ENCODE measurements at places on chromosomes 4 and X.

DNA sequence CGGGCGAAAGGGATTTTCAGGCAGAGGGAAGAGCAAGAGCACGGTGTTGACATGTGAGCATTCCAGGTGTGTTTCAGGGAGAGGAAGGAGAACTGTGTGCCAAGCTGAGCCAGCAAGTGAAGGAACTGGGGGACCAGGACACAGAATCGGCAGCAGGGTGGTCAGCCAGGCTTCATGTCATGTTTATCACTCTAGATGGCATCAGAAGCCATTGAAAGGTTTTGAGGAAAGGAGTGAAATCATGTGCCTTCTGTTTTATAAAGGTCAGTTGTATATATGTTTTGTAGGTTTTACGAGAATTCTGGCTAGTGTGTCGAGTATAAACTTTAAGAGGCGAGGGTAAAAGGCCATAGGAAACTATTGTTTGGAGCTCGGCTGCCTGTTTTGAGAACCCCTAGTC lies 682.3 kb downstream of the TRIML1 start:
- DNase-seq = no peak

DNA sequence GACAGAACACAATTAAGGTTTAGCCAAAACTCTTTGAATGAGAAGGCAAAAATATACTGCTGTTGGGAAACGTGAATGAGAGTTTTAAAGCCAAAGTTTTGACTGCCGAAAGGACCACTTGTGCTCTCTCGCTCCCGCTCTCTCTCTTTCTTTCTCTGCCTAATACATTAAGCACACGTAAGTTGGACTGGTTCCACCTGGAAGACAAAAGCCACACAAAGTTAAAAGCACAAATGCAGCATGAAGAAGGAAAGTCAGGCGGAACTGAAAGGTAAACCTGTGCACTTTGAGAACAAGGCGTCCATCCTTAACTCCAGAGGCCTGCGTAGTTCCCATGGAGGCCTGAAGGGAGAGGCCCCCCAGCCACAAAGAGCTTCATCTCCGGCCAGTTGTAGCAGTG lies 1.9 kb downstream of the DCAF12L2 start:
- no peak for DNase-seq

DNA sequence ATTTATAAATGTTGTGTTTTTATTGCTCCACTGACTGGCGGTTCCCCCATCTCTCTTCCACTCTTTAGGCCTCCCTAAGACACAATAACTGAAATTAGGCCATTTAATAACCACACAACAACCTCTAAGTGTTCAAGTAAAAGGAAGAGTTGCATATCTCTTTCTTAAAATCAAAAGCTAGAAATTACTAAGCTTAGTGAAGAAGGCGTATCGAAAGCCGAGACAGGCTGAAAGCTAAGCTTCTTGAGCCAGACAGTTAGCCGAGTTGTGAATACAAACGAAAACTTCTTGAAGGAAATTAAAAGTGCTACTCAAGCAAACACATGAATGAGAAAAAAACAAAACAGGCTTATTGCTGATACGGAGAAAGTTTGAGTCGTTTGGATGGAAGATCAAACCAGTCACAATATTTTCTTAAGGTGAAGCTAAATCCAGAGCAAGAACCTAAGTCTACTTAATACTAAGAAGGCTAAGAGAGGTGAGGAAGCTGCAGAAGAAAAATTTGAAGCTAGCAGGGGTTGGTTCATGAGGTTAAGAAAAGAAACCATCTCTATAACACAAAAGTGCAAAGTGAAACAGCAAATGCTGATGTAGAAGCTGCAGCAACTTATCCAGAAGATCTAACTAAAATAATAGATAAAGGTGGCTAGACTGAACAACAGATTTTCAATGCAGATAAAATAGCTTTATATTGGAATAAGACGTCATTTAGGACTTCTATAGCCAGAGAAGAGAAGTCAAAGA lies 194.0 kb upstream of the TTC29 start:
- no peak for DNase-seq

DNA sequence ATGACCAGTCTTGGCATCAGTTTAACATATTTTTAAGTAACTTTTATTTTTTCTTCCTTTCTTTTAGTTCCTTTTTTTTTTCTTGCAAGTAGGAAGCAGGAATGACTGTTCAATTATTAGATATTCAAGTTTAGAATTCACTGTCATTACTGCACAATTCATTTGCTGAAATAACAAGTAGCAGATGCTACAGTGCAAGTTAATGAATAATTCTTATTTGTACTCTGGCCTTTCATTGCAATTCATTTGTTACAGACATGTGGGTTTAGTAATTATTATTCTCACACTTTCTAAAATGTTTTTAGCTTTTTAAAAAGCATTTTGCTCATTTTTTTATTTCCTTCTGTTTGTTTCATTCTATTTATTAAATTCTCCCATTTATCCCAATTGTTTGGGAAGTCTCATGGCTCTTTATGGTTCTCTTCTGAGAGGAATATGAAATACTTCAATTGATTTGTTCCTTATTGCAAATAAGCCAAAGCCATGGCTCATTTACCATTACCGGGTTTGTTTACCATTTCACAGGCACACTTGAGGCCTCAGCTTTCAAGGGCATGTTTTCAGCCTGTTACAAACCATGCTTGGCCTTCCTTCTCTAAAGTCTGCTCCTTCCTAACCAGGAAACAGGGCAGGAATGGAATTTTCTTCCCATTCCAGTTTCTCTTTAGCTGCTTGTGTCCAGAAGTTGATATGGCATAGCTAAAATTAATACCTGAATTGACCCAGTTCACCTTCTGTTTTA lies 4.6 kb upstream of the DCAF4L1 start:
- no peak for DNase-seq

DNA sequence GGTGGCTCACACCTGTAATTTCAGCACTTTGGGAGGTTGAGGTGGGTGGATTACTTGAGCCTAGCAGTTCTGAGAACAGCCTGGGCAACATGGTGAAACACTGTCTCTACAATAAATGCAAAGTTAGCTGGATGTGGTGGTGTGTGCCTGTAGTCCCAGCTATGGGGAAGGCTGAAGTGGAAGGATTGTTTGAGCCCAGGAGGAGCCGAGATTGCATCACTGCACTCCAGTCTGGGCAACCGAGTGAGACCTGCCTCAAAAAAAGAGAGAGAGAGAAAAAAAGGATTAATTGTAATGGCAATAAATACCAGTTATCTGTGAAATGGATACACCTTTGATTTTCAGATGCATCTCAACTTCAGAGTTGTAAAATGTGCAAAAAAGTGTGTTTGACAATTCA lies 58.8 kb downstream of the SPRY1 start:
- no peak for DNase-seq

DNA sequence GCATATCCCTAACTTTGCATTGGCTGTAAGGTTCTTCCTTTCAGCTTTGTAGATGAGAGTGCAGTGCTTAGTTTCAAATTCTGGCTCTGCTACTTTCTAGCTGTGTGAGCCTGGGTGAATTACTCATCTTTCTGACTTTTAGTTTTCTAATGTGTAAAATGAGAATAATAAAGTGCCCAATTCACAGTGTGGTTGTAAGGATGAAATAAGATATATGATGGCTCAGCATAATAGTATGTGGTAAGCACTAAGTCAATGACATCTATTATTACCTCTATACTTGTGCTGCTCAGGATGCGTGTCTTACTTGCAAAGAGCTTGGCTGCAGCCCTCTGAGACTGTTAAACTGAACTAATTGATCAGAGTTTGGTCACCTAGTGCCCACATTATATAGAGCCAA lies 30.6 kb upstream of the ETNPPL start:
- peak; percentile 32 for DNase-seq

DNA sequence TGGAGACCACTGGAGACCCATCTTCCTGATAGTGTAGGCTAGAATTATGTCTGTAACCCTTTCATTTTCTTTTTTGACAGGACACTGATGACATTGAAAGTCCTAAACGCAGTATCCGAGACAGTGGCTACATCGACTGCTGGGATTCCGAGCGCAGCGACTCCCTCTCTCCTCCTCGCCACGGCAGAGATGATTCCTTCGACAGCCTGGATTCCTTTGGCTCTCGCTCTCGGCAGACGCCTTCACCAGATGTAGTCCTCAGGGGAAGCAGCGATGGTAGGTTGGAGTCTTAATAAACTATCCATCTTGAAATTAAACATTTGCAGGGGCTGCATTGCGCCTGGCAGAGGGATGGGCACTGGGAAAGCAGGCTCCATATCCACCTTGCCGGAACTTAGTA lies 75.4 kb downstream of the LIMCH1 start:
- no peak for DNase-seq

- no peak for DNase-seq
These were observed 2.7 kb downstream of the EPHA5 start for GRCh38 chr4:65667506-65668041.

DNA sequence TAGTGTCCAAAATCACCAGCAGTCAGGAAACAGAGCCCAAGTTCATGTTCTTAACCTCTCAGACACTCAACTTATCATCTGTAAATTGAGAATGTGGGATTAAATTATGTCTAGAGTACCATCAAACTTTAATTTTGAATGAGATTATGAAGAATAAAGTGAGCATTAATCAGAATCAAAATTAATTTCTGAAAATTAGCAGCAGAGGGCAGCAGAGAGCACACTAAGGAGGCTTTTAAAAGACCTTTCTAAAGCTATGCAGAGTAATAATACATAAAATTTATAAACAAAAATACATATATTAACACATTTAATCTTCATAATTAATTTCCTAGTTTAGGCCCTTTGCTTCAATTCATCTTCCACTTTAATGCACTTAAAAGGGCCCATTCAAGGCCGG lies 7.1 kb downstream of the TASL start:
- peak; percentile 3 for DNase-seq
